ENCODE measurements at places on chromosomes 7 and 10.

DNA sequence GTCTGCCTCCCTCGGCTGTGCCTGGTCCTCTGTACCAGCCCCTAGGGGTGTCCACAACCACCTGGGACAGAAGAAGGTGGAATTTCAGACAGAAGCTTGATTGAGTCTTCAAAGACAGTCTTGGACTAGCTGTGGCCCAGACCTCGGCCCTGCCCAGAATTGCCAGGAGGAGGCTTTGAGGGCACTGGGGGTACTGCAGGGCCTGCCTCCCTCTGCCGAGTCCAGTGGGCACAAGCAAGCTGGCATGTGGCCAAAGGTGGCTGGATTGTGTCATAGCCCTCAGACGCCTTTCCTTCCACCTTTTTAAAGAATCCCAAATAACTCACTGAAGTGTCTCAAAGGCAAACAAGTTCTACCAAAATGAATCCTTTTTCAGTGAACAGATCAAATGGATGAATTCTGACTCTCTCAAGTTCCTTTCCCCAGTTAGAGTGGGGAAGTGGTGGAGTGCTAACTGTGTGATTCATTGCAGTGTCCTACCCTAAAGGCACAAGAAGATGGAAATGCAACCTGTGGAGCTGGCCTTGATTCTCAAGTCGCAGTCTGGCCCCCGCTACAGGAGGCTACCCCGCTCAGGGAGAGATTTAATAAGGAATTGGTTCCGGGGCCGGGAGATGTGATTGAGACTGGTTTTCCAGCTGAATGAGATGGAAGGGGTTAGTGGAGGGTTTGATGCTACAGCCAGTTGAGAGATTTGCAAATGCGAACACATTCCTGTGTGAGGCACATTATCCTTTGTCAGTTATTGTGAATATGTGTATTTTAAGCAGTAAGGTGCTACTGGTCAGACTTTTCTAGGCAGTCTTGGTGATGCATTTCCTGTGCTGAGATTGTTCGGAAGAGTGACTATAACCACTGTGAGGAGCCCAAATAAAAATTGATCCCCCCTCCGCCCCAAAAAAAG lies 28.8 kb upstream of the SLC26A4 start:
- no peak for DNase-seq

GRCh38 chr10:4807761-4808507 lies 18.1 kb upstream of the AKR1E2 start:
- no peak for DNase-seq

DNA sequence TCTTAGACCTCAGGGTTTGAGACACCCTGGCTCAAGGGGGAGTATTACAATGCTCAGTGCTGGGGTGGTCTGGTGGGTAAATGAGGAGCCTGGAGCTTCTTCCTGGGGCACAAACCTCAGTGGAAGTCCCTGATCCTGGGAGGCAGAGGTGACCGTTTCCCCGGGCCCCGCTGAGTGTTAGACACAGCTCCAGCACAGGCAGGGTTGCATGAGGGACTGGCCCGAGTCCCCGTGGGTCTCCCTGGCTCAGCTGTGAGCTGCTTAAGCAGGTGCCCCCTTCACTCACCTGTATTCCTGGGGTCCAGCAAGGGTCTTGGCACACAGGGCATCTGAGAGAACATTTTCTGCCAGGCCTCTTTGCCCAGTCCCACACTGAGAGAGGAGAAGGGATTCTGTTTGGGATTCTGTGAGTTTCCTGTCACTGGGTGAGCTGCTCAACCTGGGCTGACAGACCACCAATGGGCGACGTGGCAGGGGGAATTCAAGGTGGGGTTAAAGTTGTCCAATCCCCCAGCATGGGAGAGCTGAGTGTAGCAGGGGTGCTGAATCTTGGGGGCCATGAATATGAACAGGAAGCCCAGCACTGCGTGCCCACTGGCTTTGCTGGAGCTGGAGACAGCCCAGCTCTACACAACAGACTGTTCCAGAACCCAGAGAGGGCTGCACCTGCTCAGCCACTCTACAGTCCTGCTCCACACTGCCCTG lies 29.9 kb downstream of the DDIT4 start:
- no peak for DNase-seq

GRCh38 chr7:97094284-97094930 lies 23.1 kb upstream of the SDHAF3 start:
- no peak for DNase-seq

DNA sequence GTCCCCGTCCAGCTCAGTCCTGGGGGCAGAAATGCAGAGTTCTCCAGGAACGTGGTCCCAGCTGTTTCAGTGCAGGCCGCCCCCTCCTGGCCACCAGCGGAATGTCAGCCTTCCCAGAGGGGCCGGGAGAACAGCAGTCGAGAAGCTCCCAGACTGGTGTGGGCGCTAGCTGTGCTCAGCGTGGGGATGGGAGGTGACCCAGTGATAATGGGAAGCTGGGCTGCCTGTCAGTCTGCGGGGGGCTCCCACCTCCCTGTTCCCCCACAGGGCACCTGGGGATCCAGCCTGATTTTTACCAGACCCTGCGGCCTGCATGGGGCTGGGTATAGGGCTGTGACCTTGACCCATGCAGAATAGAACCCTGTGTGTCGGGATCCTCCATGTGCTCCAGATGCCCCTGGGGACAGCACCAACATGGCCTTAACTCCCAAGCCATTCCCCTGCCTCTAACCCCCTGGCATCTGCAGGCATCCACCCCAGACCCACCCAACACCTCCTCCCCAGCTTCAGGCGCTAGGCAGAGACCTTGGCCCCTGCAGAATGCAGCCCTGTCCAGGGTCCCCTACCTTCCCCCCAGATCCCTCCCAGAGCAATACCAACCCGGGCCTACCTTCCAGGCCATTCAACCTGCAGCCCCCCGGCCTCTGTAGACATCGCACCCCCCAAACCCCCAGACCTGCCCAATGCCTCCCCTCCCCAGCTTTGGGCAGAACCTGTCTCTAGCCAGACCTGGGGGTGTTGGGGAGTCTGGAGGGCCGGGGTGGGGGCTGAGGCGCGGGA lies 880 bp upstream of the ELN start:
- peak; percentile 66 for DNase-seq

GRCh38 chr10:69866246-69866687 lies 64.6 kb downstream of the COL13A1 start:
- no peak for DNase-seq

DNA sequence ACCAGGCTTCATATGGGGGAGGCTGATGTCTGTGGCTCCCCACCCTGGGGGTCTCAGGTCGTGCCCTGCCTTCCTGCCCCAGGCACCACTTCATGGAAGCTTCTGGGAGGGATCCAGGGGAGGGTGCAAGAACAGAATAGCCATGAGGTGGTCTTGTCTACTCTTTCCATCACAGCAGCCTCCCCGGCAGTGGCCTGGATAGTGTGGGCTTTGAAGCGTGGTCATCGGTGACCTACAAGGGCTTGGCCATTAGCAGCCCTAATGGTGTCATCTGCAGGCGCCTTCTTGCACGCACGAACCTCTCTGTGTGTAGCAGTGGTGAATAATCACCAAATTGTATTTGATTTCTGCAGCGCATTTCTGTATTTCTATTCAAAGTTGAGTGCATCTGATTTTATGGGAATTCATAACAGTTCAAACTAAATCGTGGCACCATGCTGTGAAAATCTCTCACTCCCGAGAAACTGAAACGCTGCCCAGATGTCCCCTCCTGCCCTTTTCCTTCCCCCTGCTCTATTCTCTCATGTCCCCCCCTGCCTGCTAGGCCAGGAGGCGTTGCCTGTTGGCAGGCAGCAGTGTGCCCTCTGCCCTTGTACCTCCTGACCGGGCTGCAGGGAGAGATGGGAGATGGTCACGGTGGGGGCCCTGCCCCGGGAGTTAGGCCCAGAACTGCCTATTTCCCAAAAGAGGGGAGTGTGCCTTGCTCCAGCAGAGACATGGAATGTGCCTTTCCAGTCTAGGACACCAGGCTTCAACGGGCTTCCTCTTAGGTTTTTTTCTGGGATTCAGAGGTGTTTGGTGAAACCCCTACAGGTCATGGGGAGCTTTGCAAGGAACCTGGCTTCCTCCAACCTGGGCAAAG lies 34.8 kb downstream of the CDH23 start:
- DNase-seq: no peak

DNA sequence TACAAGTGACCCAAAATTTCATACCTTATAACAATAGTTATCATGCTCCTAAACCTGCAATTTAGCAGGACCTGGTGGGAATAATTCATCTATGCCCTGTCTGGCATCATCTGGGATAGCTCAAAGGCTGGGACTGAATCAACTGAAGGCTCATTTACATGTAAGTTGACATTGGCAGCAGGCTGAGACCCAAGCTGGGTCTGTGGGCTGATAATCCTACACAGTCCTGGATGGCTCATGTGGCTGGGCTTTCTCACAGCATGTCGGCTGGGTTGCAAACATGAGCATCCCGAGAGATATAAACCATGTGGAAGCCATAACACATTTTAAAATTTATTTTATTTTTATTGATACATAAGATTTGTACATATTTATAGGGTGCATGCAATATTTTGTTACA lies 19.5 kb upstream of the ABCB5 start:
- no peak for DNase-seq

- no peak for DNase-seq
Measured at GRCh38 chr7:121730869-121731268, 142.1 kb upstream of the PTPRZ1 start.

- peak; percentile 26 for DNase-seq
Measured at GRCh38 chr7:30162622-30163124, 27.9 kb downstream of the MTURN start.

- DNase-seq: no peak
Measured at GRCh38 chr7:2758673-2759616, 70.9 kb downstream of the AMZ1 start.
